CMK (cell line): ENCODE measurements at places on chromosomes 2 and 18.
A peak's percentile ranks its signal among the peaks of the same experiment; 100 is the strongest.

DNA sequence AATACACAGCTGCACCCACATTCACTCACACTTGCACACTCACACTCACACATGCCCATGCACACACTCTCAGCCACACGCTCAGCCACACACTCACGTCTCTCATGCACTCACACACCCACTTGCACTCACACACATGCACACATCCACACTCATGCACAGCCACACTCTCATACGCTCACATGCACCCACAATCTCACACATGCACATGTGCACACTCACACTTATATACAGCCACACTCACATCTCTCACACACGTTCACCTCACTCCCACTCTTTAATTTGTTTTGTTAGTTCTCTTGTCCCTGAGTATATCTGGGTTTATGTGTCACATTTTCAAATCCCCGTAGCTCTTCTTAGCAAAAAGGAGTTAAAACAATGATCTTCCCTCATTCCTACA lies 114.9 kb downstream of the LRATD1 start:
- DNase-seq: no peak

- DNase-seq: no peak
These were observed 27.7 kb downstream of the AFTPH start for GRCh38 chr2:64551851-64552250.

DNA sequence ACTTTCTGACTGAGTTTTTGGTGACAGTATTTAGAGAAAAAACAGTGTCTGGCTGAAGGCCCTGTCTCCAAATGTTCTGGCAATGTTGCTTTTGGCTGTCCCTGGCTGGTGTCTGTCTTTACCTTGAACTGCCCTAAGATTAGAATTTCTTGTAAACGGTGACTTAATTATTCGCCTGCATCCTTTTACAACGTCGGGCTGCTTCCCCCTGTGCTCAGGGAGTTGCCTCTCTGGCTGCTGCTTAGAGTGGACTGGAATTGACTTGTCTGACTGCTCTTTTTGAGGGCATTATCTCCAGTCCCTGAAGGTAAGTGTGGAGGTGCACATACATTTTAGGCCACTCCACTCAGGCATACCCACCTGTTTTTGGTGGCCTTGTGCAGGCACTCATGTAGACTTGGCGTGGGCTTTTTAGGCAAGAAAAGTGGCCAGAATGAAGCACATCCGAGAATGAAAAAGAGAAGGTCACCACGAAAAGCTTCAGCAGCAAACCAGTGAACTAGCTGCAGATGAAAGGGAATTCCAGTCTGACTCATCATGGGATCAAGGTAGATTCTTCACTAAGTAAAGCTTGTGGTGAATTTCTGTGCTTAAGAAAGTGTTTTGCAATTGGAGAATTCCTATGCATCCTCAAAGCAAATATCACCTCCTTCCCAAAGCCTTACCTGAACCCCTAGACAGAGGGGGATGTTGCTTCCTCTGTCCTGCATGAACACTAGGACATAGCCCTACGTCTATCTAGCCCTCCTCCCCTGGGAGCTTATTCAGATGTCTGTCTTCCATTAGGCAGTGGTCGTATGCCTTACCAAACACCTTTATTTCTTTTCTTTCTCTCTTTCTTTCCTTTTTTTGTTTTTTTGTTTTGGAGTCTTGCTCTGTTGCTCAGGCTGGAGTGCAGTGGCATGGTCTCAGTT lies 230.3 kb upstream of the TRIB2 start:
- no peak for DNase-seq

- no peak for DNase-seq
These were observed 21.0 kb downstream of the SLC20A1 start for GRCh38 chr2:112666761-112667122.

DNA sequence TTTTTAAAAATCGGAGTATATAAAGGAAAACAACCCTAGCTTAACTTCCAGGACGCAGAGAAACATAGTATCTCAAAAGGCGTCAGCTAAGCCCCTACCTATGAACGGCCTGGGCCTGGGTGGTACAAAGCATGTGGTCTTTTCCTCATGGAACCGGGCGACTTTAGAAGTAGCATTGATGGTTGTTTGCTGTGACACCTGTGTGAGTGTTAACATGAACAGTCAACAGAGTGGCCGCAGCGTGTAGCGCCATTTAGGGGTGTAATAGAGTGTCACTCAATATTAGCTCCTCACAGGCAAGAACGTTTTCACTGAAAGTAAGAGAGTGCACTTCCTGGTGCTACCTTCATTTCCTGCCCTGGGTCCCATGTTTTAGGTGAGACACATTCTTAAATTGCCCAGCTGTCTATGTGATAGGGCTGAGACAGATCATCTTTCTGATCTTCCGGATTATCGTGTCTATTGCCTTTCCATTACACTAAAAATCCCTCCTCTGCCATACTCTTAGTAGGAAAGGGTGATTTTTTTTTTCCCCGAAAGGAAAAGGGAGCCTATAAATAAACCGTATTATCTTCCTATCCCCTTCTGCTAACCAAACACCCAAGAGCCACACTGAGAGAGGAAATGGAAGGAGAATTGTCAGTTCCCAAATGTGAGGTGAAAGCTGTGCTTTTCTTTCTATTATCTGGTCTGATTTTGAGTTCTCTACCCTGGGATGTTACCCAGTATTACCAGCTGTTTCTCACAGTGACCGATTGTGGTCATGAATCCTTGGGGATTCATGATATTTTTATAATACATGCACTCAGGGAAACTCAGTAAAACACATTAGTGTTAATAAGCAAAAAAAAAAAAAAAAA lies 1.3 kb downstream of the GORASP2 start:
- no peak for DNase-seq

DNA sequence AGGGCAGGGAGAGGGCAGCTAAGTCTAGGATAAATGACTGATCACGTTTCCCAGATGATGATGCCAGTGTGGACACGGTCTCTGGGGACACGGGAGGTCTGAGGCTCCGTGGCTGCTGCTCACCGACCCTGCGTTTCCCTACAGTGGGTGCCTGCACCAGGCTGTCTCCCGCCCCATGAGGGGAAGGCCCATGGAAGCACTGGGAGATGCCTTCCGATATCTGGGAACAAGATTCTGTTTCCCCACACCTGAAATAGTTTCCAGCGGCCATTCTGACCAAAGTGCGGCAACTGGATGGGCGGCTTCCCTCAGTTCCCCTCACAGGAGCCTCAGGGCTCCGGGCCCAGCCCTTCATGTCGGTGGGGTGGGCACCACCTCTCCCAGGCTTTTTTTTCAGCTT lies 83.1 kb downstream of the EDAR start:
- no peak for DNase-seq

- peak; percentile 7 for DNase-seq
These were observed 112.5 kb downstream of the MAP3K20 start for GRCh38 chr2:173187941-173188788.

DNA sequence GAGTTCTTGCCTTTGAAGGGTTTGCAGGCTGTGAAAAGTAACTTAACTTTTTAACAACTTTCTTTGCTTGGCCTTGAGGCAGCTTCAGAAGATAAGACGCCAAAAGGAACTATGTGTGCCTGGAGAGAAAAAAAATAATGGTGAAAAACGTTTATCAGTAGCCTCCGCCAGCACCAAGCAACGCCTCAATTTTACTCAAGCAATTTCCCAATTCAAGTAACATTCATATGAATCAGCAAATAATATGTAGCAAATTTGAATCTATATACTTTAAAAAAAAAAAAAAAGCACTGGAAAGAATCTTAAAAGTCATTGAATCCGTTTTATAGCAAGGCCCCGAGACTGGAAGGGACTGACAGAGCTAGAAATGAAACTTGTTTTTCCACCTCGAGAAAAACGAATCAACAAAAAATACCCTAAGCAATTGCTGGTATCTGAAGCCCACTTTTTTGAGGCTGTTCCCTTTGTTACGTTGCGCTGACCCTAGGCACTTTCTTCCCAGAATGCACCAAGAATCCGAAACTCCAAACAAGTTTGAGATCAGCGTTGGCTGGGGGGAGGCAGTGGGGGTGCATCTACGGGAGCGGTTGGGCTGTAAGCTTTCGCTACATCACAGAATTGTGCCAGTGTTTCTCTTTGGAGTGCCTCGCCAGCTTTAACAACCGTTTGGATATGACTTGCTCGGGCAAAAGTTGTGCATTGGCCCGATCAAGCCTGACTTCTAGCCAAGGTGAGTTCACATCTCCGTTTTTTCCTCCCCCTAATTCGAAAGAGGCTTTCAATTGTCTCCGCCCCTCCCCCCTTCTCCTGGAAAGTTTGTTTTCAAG lies 2.7 kb upstream of the TGIF1 start:
- no peak for DNase-seq
